A549 (cell line): ENCODE measurements at places on chromosomes 3 and 15.

GRCh38 chr15:51751697-51752683 is 593 bp downstream of the TMOD2 start:
- DNase-seq = peak; percentile 42

DNA sequence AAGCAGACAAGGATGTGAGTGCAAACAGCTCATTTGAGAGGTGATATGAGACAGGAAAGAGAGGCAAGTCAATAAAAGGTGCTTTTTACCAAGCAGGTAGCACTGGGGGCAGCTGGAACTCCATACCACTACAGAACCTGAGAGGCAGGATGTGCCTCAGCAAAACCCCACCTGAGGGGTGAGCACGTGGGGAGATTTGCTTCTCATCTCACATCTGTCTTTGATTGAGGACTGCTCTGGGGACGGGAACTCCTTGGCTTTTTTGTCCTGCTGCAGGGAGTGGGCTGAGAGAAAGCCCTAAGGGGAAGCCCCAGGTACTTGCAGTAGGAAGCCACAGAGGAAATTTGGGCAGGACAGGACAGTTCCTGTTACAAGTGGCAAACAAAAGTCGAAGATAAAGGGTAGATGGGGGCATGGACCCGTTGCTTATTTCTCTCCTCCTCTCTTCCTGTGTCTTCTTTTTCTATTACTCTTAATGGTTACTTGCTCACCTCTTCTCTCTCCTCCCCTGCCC is 27.1 kb downstream of the CFAP161 start:
- DNase-seq = no peak

GRCh38 chr3:134630506-134630905 is 20.3 kb downstream of the KY start:
- DNase-seq = no peak

- DNase-seq = no peak
Observed at GRCh38 chr3:25442486-25442885, 14.4 kb downstream of the RARB start.

GRCh38 chr3:39783680-39784079 is 25.7 kb upstream of the MYRIP start:
- no peak for DNase-seq

DNA sequence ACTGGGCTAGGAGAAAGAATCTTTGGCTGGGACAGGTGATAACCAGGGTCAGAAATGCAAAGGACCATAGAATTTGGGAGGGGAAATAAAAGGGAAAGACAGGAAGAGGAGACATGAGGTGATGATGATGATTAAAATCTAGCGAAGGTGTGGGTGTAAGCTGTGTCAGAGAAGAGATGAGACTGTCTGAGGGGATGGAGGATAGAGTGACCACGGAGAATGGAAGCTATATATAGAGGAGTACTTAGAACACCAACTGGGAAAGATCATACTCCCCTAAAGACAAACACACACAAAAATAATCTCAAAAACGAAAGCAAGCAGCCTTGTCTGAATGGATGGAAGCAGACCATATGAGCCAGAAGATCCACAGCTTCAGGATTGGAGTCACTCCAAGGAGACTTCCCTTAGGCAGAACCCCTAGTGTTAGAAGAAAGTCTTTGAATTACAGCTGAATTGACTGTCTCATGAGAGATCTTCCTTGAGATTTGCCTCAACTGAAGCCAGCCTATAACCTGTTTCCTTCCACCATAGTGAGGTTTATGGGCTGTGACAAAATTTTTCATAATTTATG is 115.2 kb upstream of the DAZL start:
- DNase-seq = no peak

DNA sequence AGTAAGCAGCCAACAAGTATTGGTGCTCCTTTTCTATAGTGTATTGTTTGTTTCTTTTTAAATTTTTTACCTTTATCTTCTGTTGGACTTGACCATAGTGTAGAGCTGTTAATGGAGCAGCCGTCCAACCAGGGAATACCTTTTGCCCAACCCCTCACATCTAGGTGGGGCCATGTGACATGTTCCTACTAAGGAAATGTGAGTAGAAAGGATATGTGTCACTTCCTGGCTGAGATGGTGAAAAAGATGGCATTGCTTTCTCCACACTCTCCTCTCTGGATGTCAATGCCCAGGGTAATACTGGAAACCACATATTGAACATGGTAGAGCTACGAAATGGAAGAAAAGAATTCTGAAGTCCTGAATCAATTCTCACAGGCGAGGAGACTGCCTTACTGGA is 218.8 kb downstream of the TBL1XR1 start:
- DNase-seq = no peak

DNA sequence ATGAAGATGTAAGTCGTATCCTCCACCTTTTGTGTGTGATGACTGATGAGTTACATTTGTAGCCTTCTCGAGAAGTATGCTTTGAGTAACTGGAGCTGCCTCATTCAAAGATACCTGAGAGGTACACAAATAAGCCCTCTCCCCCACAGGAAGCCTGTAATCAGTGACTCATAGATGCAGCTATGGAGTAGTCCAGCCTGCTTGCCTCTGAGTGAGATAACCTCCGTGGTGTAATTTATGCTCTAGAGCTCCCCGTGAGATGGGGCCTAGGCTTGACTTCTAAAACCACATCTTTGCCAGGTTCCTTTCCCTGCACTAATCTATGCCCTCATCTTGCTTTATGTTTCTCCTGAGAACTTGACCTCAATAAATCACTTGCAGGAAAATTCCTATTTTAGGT is 291.7 kb downstream of the SUCLG2 start:
- DNase-seq = no peak

DNA sequence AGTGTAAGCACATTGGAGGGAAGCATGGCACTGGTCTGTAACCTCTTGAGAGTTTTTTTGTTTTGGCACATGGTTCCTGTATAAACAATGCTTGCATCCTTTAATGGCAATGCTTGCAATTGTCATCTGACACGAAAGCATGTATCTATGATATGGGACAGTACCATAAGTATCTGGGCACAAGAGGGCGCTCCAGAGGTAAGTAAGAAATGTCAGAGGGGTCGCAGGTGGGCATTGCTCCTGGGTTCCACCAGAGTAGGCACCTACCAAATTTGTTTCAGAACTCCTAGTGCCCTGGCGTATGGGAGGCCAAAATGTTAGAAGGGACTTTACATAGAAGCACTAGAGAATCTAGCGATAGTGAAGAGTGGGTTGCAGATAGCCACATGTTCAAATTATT is 58.7 kb upstream of the BCHE start:
- peak; percentile 29 for DNase-seq

DNA sequence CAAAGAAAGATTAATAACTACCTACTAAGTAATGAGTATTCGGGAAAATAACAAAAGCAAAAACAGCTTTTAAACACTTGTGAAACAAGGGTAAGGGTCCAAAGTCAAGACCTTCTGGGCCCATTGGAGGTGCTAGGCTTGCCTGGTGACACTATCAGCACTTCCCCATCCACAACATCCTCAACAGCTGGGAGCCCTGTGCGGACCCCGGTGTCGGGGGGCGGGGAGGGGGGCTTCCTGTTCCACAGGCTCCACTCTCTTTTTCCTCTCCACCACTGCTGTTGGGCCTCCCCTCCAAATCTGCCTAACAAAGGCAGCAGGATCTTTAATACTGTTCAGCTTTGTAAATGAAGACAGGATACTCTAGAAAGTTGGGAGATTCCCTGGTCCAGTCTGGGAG is 21.6 kb downstream of the NGRN start:
- DNase-seq = no peak

GRCh38 chr3:127788451-127788909 is 33.8 kb downstream of the MGLL start:
- no peak for DNase-seq

GRCh38 chr3:126746395-126747177 is 42.5 kb downstream of the CHCHD6 start:
- DNase-seq = peak; percentile 52

DNA sequence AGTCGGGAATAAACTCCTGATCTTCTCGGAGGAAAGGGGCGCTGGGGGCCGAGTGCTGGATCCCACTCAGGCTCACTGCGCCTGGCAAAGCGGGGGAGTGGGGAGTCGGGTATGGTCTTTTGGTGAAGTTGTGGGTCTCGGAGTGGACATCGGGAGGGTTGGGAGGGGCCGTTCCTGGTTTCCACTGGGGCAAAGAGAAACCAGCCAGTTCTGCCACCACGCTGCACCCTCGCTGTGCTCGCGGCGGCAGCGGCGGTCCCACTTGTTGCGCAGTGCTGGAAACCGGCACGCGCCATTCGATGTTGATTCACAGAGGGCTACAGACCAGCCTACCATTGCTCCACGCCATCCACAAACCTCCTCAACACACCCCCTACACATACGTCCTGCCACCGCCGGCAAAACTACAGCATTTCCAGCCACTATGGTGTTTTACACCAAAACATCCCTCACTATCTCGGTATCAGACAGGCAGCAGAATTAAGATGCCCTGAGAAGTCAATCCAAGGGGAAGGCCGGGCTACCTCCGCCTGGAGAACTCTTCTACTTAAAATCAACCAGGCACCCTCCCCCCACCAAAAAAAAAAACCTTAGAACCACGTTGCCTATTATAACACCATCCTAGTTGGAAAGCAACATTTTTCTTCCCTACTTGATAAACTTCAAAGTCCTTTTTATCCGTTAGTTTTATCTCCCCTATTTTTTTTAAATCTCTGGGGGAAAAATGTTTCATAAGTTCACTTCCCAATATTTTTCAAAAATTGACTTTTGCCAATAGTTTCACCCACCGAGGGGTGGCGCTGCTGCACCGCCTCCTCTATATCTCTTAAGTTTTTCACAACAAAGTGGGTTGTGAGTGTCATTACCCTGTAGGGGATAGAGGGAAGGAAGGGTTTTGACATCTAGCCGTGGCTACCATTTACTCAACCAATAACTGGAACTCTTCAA is 3.6 kb downstream of the BCL6 start:
- DNase-seq = peak; percentile 72

DNA sequence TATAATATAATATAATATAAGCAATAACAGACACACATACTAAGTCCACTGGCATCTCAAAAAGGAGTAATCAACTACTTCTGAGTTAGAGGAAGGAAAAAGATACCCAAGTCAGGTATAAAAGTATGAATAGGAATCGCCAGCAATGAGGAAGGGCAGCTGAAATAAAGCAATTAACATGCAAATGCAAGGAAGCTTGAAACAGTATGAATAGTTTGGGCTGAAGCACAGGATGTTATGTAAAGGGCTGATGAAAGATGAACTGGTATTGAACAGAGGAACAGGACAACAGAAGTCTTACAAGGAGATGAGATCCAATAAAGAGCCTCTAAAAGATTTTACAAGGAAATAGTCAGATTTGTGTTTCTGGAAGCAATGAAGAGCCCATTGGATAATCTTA is 7.1 kb downstream of the COPS2 start:
- DNase-seq = no peak

DNA sequence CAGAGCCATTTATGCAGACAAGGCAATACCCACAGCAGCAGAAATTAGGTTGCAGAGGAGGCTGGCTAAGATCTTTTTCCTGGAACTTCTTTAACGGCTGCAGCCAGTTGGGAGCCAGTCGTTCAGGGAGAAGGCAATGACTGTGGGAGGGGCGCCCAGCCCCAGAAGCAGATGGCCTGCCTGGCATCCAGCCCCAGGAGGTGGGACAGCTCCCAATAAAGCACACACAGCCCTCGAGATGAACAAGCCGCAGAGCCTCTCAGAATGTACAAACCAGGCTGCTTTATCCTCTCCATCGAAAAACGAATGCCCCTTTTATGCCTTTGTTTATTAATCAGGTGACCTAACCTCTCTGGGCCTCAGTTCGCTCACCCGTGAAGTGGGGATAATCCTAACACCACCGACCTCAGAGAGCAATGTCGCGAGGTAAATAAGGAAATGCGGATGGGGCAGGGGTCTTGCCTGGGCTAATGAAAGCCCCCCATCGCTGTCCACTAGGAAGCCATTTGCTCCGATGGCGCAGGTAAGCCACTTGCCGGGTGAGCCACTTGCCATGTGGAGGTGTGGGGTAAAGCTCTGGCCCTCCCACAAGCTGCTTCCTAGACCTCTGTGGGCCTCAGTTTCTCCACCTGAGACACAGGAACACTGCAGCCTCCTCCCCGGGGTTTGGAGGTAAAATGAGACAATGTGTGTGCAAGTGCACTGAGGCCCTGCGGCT is 35.8 kb downstream of the MGLL start:
- DNase-seq = no peak

GRCh38 chr3:42853739-42854302 is 21.9 kb downstream of the CYP8B1 start:
- no peak for DNase-seq

DNA sequence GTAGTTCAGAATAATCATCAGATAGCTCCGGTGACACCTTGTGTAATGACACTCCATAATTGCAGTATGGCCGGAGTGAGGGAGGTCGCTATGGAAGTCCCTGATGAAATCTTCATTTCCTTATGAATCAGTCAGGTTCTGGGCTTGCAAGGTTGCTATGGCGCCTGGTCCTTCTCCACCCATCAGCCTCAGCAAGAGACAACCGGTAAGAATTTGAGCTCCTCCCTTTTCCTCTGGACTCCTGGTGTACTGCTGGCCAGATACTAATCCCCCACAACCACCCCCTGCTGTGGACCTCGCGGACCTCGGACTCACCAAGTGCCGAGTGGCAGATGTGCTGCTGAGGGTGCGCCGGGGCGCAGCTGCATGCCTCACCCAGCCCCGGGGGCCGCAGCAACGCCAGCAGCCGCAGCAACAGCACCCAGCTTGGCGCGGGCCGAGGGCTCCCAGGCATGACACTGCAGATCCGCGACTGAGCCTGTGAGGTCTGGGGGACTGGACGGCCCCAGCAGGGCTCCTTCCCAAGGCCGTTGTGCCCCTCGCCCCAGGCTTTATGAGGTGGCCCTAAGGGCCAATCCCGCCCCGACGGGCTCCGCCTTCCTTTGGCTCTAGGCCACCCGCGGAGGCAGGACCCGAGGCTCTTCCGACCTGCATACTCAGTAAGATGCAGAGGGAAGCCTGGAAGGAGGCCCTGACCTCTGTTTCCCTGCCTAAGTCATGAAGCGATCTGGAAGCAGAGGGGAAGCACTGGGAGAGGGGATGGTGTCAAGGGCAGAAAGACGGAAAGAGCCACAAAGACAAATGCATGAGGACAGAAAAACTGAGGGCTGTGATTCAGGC is at the start of gene TIMP4:
Gene TIMP4 (minus strand): TSS at position 526 of the 840 bp plus-strand sequence. CDS start 72 bp downstream, at position 454.
- DNase-seq = peak; percentile 54

GRCh38 chr3:45781841-45782240 is 14.5 kb downstream of the SLC6A20 start:
- DNase-seq = no peak

DNA sequence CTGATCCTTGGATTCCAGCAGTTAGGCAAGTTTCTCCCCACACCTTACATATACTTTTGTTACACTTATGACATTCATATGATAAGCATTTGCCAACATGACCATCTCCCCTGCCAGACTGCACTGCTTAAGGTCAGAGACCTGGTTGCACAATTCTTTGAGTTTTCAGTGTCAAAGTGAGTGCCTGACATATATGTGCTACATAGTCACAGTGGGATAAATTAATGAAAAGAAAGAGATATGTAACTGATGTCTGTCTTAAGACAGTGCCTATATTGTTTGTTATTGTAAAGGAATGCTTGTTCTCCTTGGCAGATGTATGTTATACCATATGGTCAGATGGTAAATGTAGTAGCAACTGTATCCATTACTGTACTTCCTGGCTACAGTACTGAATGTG is 3.5 kb upstream of the DCUN1D1 start:
- no peak for DNase-seq

DNA sequence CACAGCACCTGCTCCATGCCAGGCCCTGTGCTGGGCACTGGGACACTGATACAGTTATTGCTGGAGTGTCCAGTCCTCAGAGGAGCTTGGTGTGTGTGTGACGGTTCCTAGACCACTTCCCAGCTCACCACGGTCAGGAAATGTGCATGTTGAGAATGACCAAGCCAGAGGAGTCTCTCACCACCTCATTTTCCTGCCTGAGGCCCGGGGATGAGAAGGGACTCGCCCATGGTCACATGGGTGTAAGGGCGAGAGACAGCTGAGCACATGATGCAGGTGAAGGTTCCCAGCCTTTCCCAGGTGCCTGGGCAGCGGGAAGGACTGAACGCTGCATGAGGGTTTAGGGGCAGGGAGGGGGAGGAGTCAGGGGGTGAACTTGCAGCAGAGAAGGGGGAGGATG is 180.9 kb upstream of the TLE3 start:
- no peak for DNase-seq
